ENCODE measurements at places on chromosomes 12 and 14.

DNA sequence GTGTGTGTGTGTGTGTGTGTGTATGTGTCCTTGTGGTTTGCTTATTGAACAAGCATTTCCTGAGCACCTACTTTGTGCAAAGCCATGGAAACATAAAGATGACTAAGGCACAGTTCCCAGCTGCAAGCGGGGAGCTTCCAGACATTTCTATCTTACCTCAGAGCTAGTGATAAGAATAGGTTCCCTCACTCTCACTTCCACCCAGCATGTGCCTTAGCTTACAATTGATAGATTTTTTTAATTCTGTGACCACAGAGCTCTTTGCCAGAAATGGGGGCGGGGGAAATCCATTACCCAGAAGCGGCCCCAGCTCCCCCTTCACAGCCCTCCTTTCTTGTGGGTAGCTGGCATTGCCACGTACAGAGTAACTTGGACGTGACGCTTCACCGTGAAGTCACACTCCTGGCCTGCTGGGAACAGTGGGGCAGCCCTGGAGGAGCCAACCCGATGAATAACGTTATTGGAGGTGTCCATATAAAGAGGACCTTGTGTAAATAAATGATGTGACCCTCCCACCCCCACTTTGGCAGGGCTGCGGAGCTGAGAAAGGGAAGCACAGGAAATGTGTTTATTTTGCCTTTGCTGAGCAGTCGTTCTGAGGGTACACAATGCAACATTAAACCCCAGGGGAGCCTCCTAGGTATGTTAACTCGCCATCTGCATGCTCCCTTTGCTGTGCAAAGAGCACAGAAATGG is 238.9 kb downstream of the CHST11 start:
- DNase-seq, result peak; percentile 77

DNA sequence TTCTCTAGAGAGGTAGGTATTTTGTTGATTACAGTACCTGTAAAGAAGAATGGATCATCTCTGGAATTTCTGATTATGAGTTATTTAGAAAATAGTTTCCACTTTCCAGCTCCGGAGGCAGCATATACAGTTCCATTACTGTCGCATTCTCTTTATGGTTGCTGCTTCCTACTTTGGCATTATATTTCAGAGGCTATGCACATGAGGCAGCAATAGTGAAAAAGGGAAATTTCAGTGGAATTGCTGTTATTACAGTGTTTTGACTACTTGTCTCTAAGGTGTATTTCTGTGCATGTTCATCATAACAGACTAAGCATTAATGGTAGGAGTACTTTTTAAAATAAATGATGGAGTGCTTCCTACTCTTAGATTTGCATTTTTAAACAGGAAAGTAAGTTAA is 10.2 kb downstream of the GNG2 start:
- no peak for DNase-seq

DNA sequence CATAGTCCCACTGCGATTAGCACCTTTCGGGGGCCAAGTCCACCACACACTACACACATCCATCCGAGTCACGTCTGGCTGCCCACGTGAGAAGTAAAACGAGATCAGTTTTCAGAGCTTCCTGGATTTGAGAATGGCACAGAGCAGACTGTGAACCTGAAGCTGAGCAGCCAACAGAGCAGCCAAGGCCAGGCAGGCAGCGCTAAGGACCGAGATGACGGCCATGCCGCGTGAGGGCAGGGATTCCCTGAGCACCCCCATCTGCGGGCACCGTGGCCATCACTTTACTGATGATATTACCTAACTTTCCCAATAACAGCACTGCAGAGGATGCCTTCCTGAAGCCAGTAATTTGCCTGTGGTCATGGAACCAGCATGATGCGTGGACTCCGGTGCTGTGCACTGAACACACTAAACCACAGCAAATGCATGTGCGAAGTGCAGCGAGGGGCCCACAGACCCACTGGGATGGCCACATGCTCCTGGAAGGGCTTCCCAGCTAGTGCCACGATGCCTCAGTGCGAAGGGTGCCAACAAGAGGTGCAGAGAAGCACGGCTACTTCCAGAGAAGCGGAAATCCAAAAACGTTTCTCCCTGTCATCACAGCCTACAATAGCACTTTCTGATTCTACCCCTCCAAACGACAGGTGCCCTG is 56.0 kb downstream of the RNF34 start:
- DNase-seq, result no peak

DNA sequence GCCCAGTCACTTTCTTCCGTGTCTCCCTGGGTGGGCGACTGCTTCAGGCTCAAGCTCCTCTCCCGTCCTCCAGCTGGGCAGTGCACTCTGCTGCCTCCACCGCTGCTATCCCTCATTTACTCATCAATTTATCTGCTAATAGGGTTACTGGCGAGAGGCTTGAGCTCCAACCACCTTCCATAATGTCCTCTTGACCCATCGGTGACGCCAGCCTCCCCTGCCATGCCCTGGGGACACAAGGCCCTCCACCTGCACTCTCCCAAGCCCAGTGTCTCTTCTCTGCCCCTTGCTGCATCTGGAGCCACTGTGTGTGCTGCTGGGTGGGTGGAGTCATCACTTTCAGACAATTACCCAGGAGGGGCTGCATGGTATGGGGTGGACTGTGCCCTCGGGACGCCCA is 78.5 kb downstream of the TMEM132D start:
- no peak for DNase-seq

DNA sequence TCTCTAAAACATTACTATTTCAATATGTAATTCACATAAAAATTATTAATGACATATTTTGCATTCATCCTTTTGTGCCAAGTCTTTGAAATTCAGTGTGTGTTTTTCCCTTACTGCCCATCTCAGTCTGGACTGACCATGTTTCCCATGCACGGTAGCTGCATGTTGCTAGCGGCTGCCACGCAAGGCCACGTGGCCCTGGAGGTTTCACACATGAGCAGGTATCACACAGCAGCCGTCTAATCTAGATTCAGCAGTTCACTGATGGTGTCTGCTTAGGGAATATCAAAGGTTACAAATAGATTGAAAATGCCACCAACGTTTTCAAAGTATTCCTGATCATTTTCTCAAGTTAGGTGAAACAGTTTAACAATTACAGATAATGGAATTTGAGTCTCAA is 234.8 kb upstream of the FKBP4 start:
- DNase-seq, result no peak

DNA sequence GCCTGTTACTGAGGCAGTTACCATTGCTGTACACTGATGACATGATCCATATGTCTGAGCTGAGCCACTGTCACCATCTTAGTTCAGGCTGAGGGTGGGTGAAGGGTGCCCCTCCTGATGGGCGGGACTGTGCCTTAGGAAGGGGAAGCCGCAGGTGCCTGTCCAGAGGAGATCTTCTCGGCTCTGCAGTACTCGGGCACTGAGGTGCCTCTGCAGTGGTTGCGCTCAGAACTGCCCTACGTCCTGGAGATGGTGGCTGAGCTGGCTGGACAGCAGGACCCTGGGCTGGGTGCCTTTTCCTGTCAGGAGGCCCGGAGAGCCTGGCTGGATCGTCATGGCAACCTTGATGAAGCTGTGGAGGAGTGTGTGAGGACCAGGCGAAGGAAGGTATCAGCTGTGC is 3.7 kb downstream of the RNF31 start:
- no peak for DNase-seq

Measured in activated T-cell treated with anti-CD3 and anti-CD28 coated beads for 24 hours (primary cell).